ENCODE measurements at places on chromosomes 2 and 18.

DNA sequence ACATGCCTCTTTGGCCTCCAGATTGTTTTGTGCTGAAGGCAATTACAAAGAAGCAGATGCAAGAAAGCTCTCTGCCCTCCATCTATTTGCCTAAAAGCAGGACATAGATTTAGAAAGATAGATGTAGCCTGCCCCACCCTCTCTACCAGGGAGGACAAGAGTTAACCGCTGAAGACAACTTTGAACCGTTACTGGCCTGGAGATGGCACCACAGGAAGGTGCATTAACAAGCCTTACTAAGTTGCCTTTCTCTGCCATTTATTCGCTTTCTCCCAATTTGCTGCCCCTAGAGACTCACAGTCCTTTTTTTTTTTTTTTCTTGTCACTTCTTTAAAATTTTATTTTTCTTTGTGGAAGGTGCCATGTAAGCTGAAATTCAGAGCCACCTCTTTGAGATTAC is 28.8 kb upstream of the RMDN2 start:
- DNase-seq = no peak

DNA sequence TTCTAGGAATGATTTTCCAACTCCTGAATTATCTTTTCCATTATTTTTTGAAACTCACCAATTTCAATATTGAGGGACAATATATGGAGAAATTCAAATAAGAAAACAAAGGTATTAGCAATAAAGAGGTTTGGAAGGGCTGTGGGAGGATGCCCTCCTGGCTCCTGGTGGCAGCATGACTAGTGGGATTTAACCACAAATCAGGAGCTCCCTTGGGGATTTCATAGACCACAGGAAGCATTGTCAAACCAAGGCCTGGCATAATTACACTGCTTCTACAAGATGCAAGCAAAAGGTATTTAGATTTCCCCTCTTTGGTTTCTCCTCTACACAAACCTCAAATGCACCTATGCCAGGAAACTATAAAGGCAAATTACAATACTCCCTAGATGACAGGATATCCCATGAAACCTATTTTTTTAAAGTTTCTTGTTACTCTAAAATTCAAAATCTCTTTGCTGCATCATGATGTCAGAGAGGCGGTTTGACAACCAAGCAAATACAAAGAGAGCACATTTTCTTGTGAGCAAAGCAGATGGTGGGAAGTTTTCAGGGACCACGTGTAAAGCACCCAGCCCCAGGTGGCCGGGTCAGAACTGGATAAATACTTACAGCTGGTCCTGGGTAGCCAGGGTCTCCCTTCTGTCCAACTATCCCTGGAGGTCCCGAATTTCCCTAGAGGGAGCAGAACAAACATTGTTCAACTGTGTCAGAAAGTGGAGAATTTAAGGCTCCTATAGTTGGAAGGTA is 67.9 kb downstream of the COL6A3 start:
- no peak for DNase-seq

DNA sequence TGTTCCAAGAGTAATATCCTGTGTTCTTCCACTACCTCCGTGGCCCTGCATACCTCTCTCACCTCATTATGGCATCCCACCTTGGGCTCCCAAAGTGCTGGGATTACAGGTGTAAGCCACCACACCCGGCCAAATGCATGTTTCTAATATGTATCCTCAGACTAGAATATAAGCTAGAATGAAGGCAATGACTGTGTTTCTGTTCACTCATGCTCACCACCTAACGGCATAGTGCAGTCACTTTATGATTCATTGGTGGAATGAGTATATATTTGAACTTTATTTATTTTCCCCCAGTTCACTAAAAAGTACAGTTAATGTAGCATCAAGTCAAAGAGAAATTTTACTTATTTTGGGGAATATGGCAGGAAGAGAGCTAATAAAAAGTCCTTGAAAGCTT is 11.3 kb downstream of the PIGN start:
- DNase-seq = no peak

DNA sequence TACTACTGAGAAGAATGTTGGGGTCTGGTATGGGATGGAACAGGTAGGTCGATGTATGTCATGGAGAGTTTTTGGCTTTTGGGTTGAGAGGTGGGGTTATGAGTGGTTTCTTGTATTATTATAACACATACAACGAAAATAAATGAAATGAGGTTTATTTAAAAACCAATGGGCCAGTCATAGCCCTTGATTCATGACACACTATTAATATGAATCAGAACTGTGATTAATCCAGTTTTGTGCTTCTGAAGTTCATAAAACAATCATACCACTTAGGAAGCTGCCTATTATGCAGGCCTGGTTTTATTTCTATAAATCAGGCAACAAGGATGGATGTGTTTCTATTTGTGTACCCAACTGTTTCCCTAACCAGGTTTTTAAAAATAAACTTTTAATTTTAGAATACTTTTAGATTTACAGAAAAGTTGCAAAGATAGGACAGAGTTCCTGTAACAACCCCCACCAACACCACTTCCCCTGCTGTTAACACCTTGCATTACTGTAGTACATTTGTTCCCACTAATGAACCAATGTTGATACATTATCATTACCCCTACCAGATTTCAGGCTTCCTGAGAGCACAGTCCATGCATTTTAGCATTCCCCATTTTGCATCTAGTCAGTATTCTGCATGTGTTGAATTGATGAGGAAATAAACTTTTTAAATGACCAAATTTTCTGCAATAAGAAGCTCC is 37.5 kb upstream of the NCOA1 start:
- DNase-seq = no peak

DNA sequence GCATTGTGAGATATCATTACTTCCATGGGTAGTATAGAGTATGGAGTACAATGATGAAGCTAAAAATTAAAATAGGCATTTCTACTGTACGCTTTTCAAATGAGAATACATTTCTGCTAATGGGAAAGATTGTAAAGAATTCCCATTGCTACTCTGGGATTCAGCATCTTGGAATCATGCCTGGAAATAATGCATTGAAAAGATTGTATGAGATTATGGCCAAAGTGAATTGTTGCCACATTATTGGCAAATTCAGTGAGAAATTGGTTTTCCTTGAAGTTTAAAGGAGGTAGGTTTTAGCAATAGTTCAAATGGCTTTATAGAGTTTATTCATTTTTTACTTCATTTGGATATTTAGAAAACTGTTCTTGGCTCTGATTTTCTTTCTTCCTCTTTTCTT is 157.9 kb downstream of the GULP1 start:
- DNase-seq = no peak

GRCh38 chr2:10914272-10914693 is 2.5 kb downstream of the KCNF1 start:
- DNase-seq = no peak

- no peak for DNase-seq
Measured at GRCh38 chr2:15965564-15966019, 25.2 kb downstream of the MYCN start.

DNA sequence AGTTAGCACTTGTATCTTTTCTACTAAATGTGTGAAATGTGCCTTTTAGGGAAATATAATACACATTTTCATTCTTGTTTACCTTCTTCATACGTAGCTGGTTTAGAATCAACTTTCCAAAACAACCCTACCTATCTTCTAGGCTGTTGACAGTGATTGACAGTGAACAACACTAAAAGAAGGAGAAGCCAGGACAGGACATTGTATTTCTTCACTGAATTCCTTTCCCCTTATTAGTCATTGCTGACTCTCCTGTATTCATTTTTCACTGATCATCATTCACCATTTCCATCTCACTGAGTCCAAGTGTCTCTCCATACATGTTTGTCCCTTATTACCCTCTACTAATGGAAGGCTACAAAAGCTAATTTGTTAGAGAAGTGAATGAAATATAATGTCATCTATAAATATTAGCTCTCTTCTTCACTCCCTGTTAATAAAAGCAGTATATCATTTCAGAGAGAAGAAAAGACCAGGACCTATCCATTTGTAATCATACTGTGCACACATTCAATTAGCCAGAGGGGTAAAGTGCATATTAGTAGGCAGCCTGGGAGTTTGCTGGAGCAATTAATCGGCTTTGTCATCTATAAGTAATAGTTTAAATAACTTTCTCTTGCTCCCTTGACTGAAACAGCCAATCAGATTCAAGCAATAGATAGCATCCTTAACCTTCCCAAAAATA is 192.5 kb upstream of the FOSL2 start:
- DNase-seq = no peak

DNA sequence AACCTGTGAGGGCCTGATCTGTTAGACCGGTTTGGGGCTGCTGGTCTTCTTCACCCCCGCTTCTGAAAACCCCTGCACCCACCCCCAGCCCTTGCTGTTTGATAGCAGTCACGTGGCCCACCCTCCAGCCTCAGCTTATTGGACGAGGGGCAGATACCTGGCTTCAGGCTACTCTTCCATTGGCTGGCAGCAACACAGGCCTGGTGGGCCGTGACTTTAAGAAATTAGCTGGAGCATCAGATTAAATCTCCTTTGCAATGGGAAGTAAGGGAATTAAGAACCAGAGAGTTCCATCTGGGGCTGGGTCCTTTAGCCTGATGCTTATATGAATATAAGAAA is 107.3 kb downstream of the KLHL29 start:
- DNase-seq = no peak

- DNase-seq = no peak
Measured at GRCh38 chr2:172914341-172915008, 161.2 kb upstream of the MAP3K20 start.

DNA sequence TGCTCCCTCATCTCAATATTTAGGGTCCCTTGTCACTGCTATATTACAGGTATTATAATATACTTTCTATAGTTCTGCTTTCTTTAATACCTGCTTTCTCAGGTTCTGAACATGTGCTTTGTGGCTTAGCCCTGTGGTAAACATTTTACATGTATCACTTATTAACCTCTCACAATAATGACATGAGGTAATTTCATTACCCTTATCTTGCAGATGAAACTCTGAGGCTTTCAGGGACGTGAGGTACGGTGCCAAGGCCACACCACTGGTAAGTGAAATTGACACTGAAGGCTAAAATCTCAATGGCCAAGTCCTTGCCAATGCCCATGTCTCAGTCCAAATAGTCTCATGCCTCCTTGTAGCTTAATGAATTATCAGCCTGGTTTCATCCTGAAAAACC is 21.7 kb downstream of the LINC00305 start:
- DNase-seq = no peak

DNA sequence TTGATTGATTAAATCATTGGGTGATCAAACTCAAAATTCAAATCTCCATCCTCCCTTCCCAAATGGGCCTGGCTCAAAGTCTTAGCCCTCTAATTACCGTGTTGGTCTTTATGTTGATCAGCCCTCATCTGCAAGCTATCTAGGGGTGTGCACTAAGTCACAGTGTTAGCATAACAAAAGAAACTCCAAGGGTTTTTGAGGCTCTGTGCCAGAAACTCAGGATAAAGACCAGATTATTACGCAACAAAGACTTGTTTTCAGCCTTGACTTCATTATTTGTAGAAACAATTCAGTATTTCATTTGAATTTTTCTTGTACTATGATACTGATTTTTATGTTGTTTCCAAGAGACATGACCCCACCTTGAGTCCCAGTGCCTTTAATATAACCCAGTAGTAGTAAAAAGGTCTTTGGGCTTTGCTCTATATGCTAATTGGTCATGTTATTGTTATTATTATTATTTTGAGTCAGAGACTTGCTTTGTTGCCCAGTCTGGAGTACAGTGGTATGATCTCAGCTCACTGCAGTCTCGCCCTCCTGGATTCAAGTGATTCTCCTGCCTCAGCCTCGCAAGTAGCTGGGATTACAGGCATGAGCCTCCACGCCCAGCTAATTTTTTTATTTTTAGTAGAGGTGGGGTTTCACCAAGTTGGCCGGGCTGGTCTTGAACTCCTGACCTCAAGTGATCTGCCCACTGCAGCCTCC is 13.9 kb downstream of the PSMD14 start:
- no peak for DNase-seq

- DNase-seq = no peak
Measured at GRCh38 chr2:58545300-58546280, 304.5 kb upstream of the FANCL start.

DNA sequence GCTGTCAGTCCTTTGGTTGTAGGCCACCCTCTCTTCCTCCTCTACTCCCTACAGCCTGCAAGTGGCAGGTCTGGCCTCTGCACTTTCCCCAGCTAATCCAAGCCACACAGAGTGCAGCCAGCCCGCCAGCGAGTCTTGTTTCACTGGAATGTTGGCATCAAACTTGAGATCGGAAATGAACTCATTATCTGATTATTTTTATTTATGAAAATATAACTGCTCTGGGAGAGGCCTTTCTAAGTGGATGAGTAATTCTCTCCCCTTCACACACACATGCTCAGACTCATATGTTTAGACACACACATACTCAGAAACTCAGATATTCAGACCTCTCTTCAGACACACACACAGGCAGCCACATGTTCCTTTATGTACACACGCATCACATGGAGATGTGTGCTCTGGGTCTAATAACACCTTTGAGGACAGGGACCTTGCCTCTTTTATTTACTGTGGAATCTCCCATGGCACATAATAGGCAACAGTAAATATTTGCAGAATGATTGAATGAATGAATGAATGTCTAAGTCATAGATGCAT is 151.3 kb downstream of the ZFP36L2 start:
- no peak for DNase-seq

GRCh38 chr18:49071778-49072177 is 121.0 kb upstream of the SMAD7 start:
- DNase-seq = no peak

DNA sequence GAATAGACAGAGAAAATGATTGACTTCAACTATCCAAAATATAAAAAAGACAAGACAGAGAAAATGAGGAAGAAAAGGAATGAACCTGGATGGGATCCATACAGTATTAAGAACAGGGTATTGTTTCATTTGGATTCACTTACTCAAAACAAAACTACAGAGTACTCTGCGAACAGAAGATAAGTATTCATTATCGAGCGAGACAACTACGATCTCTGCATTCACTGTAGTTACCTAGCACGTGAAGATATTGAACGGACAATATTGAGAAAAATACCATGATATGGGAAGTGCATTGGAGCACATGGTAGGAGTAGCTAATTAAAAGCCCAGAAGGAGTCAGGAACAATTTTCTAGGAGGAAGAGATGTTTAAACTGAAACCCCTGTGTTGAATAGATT is 1.0 kb upstream of the ORC2 start:
- no peak for DNase-seq

- DNase-seq = no peak
Measured at GRCh38 chr2:215746226-215746886, 267.0 kb downstream of the MREG start.

DNA sequence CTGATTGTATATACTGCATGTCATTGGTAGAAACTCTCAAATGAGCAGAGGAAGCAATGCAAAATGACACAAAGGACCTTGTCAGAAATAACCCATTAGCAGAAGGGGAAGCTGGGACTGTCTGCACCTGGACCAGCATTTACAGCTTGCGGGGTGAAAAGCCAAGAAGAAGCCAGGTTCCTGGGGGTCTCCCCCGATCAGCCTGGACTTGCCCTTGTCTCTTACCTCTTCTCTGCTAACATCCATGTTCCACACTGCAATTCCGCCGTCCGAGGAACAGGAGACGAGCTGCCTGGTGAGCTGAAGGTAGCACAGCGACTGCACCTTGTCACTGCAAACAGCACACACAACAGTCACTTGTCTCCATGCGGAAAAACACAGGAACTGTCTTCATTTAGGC is 51.1 kb downstream of the WDFY1 start:
- DNase-seq = no peak

GRCh38 chr18:44786688-44787087 is 106.0 kb downstream of the SETBP1 start:
- DNase-seq = no peak

- no peak for DNase-seq
Measured at GRCh38 chr2:688504-689076, 11.4 kb upstream of the TMEM18 start.

GRCh38 chr2:236776695-236777251 is 207.1 kb downstream of the ACKR3 start:
- no peak for DNase-seq

- no peak for DNase-seq
Measured at GRCh38 chr2:147662221-147662620, 182.6 kb upstream of the ACVR2A start.

Data from AML-193 (cell line).